ENCODE measurements at places on chromosomes 5 and 9. TPM values are rescaled to one million over a fixed set of nuclear protein-coding genes. Genes with fewer than 3 reads are reported as not detected.

Gene ANKRD18A
- total RNA-seq, result not detected

Gene GMCL2
- not detected for total RNA-seq

Gene GRIN3A
- not detected for total RNA-seq

Gene SLC34A1
- not detected for total RNA-seq

Gene PCDHA9
- total RNA-seq, result 0.05 TPM

Gene STPG3
- total RNA-seq, result not detected

Gene SAPCD2
- 0.75 TPM for total RNA-seq

Gene PDE6A
- not detected for total RNA-seq

Gene OR13C2
- not detected for total RNA-seq

Gene CCDC69
- 11.7 TPM for total RNA-seq

Gene ITGA2
- 5.2 TPM for total RNA-seq

Gene HMCN2
- total RNA-seq, result 0.06 TPM

Gene SLC4A9
- total RNA-seq, result not detected

Gene MATR3
- 174 TPM for total RNA-seq

Gene AQP7
- total RNA-seq, result 3.7 TPM

Gene CAMK2A
- total RNA-seq, result not detected

Gene ZFP2
- 2.8 TPM for total RNA-seq

Gene ANKRD20A1
- not detected for total RNA-seq

Gene FSTL4
- not detected for total RNA-seq

Gene PKD2L2
- total RNA-seq, result not detected

Gene CKMT2
- not detected for total RNA-seq

Gene SAXO1
- total RNA-seq, result 0.20 TPM

Gene LRRC19
- total RNA-seq, result not detected

Gene KIF4B
- total RNA-seq, result not detected

Gene ORM2
- not detected for total RNA-seq

Gene RAPGEF6
- 10.6 TPM for total RNA-seq

Gene PDCD1LG2
- total RNA-seq, result 7.2 TPM

Gene CCDC107
- 26.8 TPM for total RNA-seq

Gene FAT2
- 0.06 TPM for total RNA-seq

Gene TMEM215
- total RNA-seq, result not detected
